Naive thymus-derived CD8-positive, alpha-beta T cell (primary cell): ENCODE measurements at places on chromosomes 5 and 9.

- no peak for DNase-seq
These were observed 47.2 kb upstream of the CXCL14 start for GRCh38 chr5:135625961-135626360.

- DNase-seq, result no peak
These were observed 20.4 kb downstream of the FOXI1 start for GRCh38 chr5:170126061-170126460.

DNA sequence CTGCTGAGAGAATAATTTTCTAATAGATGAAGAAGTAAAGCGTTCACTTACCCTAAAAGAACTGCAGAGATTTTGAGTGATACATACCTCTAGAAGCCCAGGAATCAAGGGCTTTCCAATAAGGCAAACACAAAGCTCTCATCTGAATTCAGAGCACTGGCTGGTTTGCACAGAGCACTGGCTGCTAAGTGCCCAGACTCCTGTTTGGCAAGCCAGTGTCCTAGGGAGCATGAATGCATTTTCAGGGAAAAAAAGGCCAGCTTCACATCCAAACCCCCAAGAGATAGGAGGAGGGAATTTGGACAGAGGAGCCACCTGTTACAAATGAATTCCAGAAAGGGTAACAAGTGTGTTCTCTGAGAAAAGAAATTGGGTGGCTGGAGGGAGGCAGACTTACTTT lies 65.3 kb downstream of the ARSB start:
- DNase-seq, result no peak

DNA sequence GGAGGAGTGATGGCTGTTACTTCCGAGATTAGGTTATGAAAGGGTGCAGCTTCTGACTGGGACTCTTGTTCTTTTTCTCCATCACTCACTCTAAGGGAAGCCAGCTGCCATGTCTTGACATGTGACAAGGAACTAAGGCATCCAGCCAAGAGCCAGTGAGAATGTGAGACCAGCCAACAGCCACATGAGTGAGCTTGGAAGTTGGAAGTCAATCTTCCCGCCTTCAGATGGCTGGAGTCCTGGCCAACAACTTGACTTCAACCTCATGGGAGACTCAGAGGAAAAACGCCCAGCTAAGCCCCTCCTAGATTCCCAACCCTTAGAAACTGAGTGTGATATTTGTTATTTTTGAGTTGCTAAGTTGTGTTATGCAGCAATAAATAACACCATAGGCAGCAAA lies 201.1 kb downstream of the SNX18 start:
- no peak for DNase-seq

DNA sequence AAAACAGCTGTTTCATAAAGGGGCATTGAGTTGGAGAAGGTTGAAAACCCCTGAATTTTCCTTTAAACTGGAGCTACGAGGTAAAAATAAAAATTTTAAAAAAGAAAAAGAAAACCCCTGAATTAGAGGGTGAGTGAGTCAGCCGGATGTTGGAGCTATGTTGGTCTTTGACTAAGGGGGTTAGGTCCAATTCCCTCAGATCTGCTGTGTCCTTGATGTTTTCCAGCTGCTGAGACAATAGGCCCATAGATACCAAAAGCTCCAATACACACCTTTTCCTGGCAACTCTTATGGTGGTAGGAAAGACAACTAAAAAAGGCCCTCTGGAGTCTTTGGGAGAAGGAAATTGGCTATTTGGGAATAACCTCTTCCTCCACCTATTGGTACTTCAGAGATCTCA lies 79.4 kb upstream of the SAP30L start:
- no peak for DNase-seq
